ENCODE measurements at places on chromosomes 16 and 17.

DNA sequence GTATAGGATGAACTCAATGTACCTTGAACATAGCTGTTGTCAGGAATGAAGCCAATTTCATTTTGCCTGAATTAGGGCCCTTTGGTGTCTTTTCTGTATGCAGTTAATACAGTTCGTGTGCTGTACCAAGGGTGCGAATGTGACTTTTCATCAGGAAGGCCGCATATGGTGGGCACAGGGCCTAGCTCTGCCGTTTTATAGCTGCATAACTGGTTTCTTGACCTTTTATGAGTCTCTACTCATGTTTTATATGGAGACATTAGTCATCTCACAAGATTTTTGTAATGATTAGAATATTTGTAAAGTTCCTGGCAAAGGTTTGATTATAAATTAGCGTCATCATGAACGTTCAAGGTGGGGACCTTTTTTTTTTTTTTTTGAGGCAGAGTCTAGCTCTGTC lies 511.6 kb downstream of the MAF start:
- DNase-seq, result no peak

- DNase-seq, result no peak
Measured at GRCh38 chr17:12865769-12866168, 76.5 kb downstream of the ARHGAP44 start.

DNA sequence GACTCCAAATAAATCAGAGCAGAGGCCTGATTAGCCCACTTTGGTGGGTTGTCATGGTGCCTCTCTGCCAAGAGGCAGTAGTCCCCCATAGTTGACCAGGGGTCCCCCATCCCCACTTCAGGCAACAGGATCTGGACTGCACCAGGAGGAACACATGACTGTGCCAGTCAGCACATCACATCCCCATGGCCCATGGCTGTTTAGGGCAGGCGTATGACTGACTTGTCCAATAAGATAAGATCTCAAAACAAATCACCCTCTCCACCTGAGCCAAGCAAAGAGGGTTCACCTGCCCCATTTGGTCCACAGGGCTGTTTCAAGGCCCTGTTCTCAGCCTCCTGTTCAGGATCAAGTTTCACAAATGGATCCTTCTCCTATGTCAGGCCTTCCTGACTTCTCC lies 93.3 kb downstream of the C16orf78 start:
- DNase-seq, result no peak

- DNase-seq, result no peak
Measured at GRCh38 chr16:11250091-11250785, 5.8 kb downstream of the SOCS1 start.

GRCh38 chr16:58499615-58500351 lies at the start of gene NDRG4:
NDRG4 (plus strand) TSS chr16:58500143; CDS start chr16:58500249, 106 bp downstream.
- peak; percentile 89 for DNase-seq

DNA sequence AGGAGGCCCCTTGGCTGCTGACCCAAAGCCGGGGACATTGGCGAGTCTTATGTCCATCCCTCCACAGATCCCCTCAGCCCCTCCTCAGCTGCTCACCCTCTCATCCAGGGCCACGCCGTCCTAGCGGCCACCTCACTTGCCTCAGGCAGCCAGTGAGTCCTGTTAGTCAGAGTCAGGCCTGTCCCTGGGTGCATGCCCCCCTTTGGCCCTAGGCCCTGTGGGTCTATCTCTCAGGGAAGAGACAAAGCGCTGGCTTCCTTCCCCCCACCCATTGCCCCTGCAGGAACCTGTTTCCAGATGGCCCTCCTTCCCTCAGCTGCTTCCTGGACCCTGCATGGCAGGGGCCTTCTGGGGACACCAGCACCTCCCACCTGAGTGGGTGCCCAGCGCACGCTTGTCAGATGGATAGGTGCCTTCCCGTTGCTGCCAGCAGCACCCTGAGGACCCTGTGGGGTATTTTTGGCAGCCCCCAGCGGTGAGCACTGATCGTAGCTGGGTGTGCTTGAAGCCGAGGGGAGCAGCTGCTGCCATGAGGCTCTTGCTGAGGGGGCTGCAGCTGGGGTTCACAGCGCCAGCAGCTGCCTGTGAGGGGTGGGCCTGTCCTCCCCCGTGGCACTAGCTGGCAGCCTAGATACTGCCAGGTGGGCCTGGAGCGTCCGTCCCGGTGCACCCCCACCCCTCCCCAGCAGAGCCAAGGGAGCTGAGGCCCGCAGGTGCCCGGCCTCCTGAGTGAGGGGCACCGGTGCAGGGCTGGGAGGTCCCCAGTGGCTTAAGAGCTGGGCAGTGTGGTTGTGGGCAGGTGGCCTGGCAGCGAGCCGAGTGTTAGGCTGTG lies 8.4 kb downstream of the DBNDD1 start:
- DNase-seq, result no peak

DNA sequence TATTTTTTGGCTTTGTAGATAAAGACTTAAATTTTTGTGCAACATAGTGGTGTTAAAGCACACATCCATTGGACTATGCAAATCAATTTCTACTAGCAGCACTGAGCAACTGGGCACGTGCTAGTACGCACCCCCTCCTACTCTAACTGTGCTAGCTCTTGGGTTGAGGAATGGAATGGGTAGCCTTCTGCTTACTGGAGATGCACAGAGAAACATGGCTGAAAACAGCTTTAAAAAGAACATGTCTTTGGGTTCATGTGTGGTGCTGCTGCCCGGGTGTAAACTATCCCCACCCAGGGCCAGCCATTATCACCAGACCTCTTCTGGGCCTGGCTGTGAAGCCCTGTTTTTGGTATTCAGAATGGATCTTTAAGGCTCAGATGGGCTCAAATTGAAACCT lies 7.3 kb downstream of the ESRP2 start:
- no peak for DNase-seq

DNA sequence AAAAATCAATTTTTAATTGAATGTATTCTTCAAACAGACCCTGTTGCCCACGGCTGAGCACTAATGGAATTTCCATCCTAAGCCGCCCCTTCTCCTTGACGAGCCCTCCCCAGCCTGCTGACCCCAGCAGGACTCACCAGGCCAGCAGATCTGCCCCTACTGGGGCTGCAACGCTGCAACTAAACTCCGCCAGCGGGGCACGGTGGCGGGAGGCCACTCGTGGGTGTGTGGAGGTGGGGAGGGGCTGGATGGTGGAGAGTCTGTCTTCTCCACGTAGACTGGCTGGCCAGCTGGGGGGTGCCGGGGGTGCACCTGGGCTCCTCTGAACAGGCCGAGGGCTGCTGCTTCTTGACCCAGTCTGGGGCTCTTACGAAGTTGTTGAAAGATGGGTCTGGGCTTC lies 67.8 kb downstream of the ENGASE start:
- DNase-seq, result no peak

DNA sequence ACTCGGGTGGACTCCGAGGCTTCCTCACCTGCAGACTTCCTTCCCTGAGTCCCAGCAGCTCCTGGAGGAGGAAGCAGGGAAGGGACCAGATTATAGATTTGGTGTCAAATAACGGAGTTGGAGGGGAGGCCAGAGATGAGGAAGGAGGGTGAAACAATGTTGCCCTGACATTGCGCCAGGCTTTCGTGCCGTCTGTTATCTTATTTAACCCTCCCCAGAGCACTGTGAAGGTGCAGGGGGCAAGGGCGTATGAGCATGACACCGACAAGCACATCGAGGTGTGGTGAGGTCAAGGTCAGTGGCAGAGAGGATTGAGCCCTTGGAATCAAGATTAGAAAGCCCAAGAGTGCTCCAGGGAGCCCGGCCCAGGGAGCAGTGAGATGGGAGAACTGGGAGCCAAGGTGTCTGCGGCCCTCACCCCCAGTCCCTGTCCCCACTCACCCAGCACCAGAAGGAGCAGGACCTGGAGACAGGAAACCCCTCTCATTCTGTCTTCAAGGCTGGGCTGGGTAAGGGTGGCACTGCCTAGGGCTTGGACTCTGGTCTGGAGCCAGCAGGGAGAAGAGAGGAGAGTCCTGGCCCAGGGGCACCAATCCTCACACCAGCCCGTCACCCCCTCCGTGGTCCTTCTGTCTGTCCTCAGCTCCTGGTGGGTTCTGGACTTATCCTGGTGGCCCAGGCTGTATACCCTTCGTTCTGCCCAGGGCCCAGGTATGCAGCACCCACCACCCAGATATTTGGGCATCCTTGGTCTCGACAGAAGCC lies 1.1 kb downstream of the PRSS33 start:
- no peak for DNase-seq

DNA sequence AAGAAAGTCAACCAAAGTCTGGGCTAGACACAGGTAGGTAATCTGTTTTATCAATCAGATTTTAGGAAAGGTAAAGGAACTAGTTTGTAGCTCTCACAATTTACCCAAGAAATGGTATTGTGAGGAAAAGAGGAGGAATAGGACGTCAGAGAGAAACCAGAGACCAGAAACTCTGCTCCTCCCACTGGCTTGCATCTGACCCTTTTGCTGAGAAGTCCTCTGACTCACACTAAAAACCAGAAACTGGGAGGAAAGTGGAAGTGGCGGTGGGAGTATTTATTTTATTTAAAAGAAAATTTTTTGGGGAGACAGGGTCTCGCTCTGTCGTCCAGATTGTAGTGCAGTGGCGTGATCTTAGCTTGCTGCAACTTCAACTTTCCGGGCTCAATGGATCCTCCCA lies 38.0 kb upstream of the MNT start:
- peak; percentile 86 for DNase-seq

GRCh38 chr16:21613781-21614180 lies 14.4 kb downstream of the METTL9 start:
- no peak for DNase-seq

GRCh38 chr17:3308603-3309002 lies 10.4 kb upstream of the OR3A1 start:
- DNase-seq, result no peak

DNA sequence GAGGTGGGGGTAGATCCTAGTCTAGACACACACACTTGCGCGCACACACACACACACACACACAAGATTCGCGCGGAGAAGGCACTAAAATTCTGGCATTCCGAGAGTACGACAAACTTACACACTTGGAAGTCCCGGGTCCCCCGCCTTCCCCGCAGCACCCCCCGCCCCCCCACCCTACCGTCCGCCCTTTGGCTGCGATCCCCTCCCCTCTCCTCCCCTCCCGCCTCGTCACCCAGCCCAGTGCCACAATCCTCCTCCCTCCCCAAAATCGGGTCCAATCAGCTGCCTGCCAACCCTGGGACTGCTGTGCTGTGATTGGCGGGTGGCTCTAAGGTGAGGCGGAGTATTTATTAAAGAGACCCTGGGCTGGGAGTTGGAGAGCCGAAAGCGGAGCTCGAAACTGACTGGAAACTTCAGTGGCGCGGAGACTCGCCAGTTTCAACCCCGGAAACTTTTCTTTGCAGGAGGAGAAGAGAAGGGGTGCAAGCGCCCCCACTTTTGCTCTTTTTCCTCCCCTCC lies at the start of gene SOX9:
Gene SOX9, plus strand, starts transcription at position 379 of the 522 bp plus-strand sequence. CDS start 372 bp downstream, outside the sequence.
- peak; percentile 93 for DNase-seq

- no peak for DNase-seq
Measured at GRCh38 chr17:48012654-48013053, 24.9 kb downstream of the COPZ2 start.

GRCh38 chr16:87306516-87306915 lies 10.7 kb downstream of the C16orf95 start:
- DNase-seq, result no peak

GRCh38 chr17:75634376-75634740 lies 1.1 kb downstream of the SMIM5 start:
- no peak for DNase-seq

DNA sequence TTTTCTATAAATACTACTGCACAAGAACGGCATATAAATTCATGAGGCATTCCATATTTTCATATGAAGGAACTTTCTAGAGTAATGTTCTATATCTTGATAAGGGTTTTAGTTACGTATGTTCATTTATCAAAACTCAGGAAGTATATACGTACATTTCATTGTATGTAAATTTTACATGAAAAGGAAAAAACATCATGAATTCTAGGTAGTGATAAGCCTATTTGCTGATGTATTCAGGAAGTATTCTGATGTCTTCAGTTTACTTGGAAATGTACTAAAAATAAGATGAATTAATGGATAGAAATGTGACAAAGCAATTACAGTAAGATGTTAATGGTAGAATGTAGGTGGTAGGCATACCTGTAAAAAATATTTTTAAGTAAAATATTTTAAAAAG lies 4.7 kb downstream of the DGKE start:
- no peak for DNase-seq

DNA sequence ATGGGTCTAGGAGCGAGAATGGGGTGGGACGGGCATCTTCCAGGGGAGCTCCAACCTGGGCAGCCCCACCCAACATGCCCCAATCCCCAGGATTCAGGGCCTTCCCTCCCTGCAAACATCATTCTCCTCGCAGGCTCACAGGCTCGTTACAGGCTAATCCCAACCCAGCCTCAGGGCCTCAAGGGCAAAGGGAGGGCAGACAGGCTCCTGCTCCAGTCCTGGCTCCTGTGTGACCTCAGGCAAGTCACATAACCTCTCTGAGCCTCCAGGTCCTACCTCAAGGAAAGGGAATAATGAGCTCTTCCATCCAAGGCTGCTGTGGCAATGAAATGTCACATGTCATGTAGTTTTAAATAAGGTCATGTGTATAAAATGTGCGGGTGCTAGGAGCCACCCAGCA lies 186.5 kb upstream of the TNRC6C start:
- no peak for DNase-seq

GRCh38 chr17:78804777-78805176 lies 22.7 kb upstream of the CYTH1 start:
- no peak for DNase-seq

DNA sequence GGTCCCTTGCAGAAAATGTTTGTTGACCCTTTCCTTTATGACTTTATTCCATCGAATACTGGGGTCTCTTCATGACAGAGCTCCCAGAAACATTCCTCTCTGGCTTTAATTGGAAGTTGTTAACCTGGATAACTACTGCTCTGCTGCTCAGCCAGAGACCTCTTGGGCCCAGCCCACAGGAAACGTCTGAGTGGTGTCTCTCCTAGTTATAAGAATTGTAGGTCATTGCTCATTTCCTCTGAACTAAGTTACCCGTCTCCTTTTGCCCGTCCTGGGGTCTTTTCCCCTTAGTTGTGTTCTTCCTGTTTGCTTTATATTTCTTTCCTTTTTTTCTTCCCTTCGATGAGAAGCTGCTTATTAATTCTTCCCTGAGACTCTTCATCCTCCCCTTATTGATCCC lies 9.0 kb downstream of the MAP2K6 start:
- DNase-seq, result no peak

DNA sequence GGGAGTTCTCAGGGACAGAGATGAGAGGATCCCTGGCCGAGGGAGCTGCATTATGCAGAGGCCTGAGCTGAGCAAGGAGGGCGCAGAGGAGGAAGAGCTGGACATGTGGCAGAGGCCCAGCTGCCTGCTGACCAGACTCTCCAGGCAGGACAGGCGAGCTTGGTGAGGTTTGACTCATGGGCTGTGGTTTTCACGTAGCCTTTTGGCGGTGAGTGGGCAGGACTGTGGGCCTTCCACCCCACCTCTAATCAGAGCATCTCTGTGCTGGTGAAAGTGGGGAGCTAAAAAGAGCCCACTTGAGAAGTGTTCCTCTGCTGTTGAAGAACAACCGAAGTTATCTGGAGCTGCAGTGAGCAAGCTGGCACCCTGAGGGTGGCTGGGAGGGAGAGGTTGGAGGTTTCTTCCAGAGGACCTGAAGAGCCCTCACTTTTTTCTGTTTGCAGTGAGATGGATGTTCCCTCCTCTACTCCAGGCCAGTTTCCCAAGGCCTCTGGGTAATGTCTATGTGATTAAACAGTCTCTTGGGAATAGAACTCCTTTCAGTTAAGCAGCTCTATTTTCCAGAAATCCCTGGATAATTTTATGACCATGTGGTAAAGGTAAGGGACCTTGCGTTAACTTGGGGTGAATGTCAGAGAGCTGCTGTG lies 11.9 kb downstream of the EPN2 start:
- DNase-seq, result peak; percentile 79

GRCh38 chr17:29567554-29568330 lies 759 bp upstream of the TP53I13 start:
- DNase-seq, result peak; percentile 29

- no peak for DNase-seq
Measured at GRCh38 chr16:16778332-16778731, 399.4 kb downstream of the NPIPA7 start.

All from brain microvascular endothelial cell (primary cell).